Activated CD8-positive, alpha-beta T cell treated with anti-CD3 and anti-CD28 coated beads for 36 hours (primary cell): ENCODE measurements at places on chromosomes 16 and 17.

- H3K4me1 ChIP-seq: no peaks in the 10 kb centered on the region
- no peaks in the 10 kb centered on the region for H3K36me3 ChIP-seq
- H3K27me3 ChIP-seq: no peaks in the 10 kb centered on the region
- H3K27ac ChIP-seq: no peak overlapping the region
- no peak overlapping the region for H3K4me3 ChIP-seq
Observed at GRCh38 chr16:9666834-9667480, 515.3 kb downstream of the GRIN2A start.

DNA sequence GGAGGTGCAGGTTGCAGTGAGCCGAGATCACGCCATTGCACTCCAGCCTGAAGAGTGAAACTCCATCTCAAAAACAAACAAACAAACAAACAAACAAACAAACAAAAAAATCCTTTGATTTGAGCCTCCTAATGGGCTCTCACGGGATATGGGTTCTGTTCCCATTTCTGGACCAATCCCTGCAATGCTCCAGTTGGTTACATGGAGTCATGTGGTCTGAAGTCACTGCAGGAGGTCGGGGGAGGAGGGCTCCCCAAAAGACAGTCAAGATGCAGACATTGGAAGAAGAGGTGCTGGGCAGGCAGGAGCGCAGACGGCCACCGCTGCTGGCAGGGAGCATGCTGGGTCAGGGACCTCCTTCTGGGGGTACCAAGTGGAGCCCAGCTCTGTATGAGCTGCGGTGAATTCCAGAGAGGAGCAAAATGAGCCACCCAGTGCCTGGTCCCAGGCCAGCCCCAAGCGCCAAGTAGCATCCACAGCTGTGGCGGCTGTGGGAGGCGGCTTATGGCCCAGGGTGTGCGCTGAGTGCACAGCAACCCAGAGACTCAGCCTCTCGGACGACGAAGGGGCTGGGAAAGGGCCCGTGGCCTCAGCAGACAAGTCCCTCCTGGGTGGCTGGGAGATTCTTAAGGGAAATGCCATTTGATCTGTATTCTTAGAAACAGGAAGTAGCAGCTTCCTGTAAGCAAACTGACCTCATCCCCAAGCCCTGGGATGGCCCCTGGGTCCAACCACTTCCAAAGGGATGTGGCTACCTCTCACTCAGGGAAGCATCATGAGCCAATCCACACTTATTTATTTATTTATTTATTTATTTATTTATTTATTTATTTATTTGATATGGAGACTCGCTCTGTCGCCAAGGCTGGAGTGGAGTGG is 19.6 kb upstream of the ATP2A3 start:
- no peak overlapping the region for H3K27ac ChIP-seq
- H3K4me3 ChIP-seq: no peak overlapping the region
- no peak for DNase-seq
- H3K27me3 ChIP-seq: peaks cover 2% of the 10 kb centered on the region
- no peaks in the 10 kb centered on the region for H3K36me3 ChIP-seq
- peaks cover 10% of the 10 kb centered on the region for H3K4me1 ChIP-seq

DNA sequence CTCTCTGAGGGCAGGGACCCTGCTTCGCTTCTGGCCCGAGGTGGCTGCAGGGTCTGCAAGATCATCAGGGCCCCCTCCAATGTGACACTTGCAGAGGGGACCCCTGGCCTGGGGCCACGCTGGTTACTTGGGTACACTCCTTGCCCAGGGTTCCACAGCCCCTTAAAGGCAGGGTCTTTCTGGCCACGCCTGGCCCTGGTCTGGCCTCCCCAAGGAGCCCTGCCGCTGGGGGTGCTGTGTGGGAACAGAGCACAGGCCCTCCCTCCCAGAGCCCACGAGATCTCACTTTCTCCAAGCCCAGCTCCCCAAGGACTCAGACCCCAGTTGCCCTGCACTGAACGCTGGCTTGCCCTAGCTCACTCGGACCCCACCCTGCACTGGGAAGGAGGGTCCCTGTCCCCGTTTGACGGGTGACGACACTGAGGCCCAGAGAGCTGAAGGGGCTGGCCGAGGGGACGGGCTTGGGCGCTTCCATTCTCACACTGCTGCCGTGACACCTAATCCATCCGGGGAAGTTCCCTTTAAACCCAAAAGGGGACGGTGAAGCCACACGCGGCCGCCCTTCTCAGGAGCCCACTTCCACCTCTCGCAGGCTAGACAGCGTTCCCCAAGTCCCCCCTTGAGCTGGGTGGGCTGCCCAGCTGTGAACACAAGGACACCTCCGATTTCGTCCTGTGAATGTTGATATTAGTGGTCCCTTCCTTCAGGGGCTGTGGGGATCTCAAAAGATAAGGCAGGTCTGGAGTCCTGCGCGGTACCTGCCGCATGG is 26.9 kb upstream of the OSGIN1 start:
- H3K36me3 ChIP-seq: no peaks in the 10 kb centered on the region
- no peak for DNase-seq
- H3K27me3 ChIP-seq: no peaks in the 10 kb centered on the region
- no peak overlapping the region for H3K27ac ChIP-seq

GRCh38 chr16:53071748-53072301 is 17.0 kb downstream of the CHD9 start:
- no peak for DNase-seq
- no peak overlapping the region for H3K27ac ChIP-seq
- peaks cover 31% of the 10 kb centered on the region for H3K36me3 ChIP-seq
- H3K4me3 ChIP-seq: no peak overlapping the region
- H3K27me3 ChIP-seq: no peaks in the 10 kb centered on the region

DNA sequence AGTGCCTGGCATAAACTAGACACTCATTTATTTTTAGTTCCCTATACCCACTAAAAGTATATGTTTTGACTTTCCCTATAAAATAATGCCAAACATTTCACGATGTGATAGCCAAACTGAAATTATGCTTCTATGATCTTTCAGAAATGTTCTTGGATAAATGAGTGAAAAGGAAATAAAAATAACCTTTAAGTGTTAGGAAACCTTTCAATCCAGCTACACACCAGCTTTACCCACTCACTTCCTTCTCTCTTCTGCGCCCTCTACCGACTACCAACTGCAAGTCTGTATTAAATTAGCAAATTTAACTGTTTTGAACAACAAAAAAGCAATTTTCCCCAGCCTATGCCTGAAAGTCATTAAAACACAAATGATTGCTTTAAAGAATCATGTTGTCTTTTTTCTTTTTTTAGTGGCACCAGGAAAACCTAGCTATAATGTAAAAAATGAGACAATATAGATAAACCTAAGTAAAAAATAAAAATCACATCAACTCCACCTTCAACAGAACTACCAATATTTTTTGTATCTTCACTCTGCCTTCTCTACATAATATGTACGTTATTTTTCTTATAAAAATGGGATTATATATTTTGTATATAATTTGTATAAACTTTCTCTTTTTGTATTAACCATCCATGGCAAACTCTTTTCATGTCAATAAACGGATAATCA is 13.2 kb upstream of the TMEM100 start:
- no peak overlapping the region for H3K4me3 ChIP-seq
- DNase-seq: peak; percentile 51
- peaks cover 31% of the 10 kb centered on the region for H3K4me1 ChIP-seq
- no peaks in the 10 kb centered on the region for H3K36me3 ChIP-seq
- H3K27me3 ChIP-seq: peaks cover 23% of the 10 kb centered on the region
- H3K27ac ChIP-seq: no peak overlapping the region

- H3K4me1 ChIP-seq: peaks cover 57% of the 10 kb centered on the region
- H3K36me3 ChIP-seq: peaks cover 26% of the 10 kb centered on the region
- H3K27ac ChIP-seq: peak overlapping the region; percentile 96
- no peaks in the 10 kb centered on the region for H3K27me3 ChIP-seq
Observed at GRCh38 chr17:42016411-42016831, 818 bp downstream of the DNAJC7 start.

GRCh38 chr17:73340093-73340596 is 28.3 kb upstream of the CDC42EP4 start:
- no peaks in the 10 kb centered on the region for H3K27me3 ChIP-seq
- H3K4me1 ChIP-seq: no peaks in the 10 kb centered on the region
- H3K36me3 ChIP-seq: no peaks in the 10 kb centered on the region

GRCh38 chr17:10871914-10872313 is 34.0 kb upstream of the PIRT start:
- H3K36me3 ChIP-seq: no peaks in the 10 kb centered on the region
- peaks cover 7% of the 10 kb centered on the region for H3K27me3 ChIP-seq
- H3K27ac ChIP-seq: no peak overlapping the region

DNA sequence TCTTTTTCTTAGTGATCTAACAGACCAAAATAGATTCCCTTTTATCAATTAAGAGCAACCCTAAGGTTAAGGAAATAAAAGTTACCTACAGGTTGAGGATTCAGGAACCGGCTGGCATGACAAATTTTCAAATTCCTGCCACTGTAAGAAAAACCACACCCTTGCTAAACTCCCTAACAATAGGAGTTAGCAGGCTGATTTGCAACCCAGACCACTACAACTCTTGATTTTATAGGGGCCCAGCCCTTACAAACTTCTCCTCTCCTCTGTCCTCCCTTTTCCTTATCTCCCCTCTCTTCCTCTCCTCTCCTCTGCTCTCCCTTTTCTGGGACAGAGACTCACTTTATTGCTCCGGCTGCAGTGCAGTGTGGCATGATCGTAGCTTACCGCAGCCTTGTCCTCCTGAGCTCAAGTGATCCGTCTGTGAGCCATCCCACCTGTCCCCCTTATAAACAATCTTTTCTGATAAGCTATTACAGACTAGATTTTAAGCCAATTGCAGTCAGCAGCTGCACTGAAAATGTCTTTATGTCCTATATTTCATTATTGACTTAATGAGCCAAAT is 418.9 kb downstream of the CDH8 start:
- no peak overlapping the region for H3K4me3 ChIP-seq
- H3K27ac ChIP-seq: no peak overlapping the region
- no peaks in the 10 kb centered on the region for H3K36me3 ChIP-seq
- no peaks in the 10 kb centered on the region for H3K27me3 ChIP-seq
- no peak for DNase-seq

- peaks cover 16% of the 10 kb centered on the region for H3K36me3 ChIP-seq
- peak; percentile 56 for DNase-seq
- no peaks in the 10 kb centered on the region for H3K27me3 ChIP-seq
- no peak overlapping the region for H3K27ac ChIP-seq
- H3K4me1 ChIP-seq: peaks cover 29% of the 10 kb centered on the region
- peak overlapping the region; percentile 73 for H3K4me3 ChIP-seq
Observed at GRCh38 chr17:4365628-4366326, 698 bp downstream of the UBE2G1 start.

- H3K4me1 ChIP-seq: peaks cover 4% of the 10 kb centered on the region
- DNase-seq: no peak
- H3K27ac ChIP-seq: no peak overlapping the region
- no peak overlapping the region for H3K4me3 ChIP-seq
Observed at GRCh38 chr16:53832896-53833544, 129.1 kb downstream of the FTO start.

DNA sequence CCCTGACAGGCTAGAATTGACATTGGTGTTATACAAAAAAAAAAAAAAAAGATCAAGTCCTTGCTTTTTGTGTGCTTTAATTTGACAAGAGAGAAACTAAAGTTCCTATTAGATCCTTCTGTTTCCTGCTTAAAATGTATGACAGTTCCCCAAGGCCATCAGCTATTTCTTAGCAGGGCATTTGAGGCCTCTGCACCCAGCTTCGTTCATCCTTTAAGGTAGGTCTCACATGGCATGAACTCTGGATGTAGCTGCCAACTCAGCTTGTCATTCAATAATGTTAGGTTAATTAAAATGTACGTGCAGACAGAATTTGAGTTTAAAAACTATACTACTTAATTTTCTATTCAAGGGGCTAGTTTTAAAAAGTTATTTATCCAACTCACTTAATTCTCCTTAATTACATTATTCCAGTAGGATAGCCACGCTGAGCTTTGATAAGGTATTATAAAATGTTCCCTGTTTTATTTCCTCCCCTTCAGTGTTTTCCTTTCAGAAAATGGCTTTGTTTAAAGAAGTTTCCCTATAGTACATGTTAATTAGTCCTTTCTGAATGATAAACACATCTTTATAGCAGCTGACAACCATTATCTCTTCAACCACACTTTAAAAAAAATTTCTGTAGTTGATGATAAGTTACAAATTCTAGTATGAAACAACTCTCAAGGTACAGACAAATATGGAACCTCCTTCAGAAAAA is 1.2 kb upstream of the RFFL start:
- no peaks in the 10 kb centered on the region for H3K27me3 ChIP-seq
- DNase-seq: no peak

- peaks cover 51% of the 10 kb centered on the region for H3K27me3 ChIP-seq
- no peaks in the 10 kb centered on the region for H3K36me3 ChIP-seq
- H3K27ac ChIP-seq: no peak within 1 kb of the TSS
- peak; percentile 72 for DNase-seq
- H3K4me1 ChIP-seq: peaks cover 7% of the 10 kb centered on the region
Observed at GRCh38 chr17:9021158-9021991, at the start of gene NTN1. NTN1 (plus strand) TSS chr17:9021510; CDS start chr17:9022374, 864 bp downstream.

DNA sequence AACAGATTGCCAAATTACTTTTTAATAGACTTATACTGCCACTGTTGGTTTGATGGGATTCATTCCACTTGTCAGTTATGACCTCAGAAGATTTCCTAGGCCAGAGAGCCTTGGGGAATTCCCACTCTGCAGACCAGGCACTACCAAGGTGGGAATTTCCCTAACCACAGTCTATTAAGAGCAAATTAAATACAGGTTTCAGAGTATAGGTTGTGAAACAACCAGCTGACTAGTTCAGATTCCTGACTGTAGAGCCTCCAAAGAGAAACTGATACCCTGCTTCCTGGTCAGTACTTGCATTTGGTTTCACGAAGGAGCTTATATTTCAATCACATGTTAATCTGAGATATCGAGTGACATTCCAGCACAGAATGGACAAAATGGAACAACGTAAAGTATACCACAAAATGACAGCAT is 186.5 kb downstream of the STX8 start:
- peaks cover 27% of the 10 kb centered on the region for H3K36me3 ChIP-seq
- no peak overlapping the region for H3K27ac ChIP-seq
- peaks cover 8% of the 10 kb centered on the region for H3K4me1 ChIP-seq
- DNase-seq: peak; percentile 5
- no peaks in the 10 kb centered on the region for H3K27me3 ChIP-seq

- peak overlapping the region; percentile 97 for H3K4me3 ChIP-seq
- peaks cover 35% of the 10 kb centered on the region for H3K36me3 ChIP-seq
- H3K4me1 ChIP-seq: peaks cover 49% of the 10 kb centered on the region
Observed at GRCh38 chr17:42274812-42275526, 1.2 kb downstream of the STAT5B start.
